ENCODE measurements at places on chromosomes 7 and 10. TPM values are rescaled to one million over a fixed set of nuclear protein-coding genes. Genes with fewer than 3 reads are reported as not detected.

The CLDN15 gene
- 4.1 TPM for total RNA-seq

The CHN2 gene
- total RNA-seq: 0.36 TPM

The SEMA3D gene
- 32.7 TPM for total RNA-seq

The TBL2 gene
- 95.7 TPM for total RNA-seq

The SYT15 gene
- total RNA-seq: 0.16 TPM

The ZNF37A gene
- total RNA-seq: 13.4 TPM

The LOXL4 gene
- 93.3 TPM for total RNA-seq

The GLUD1 gene
- 236 TPM for total RNA-seq

The LEP gene
- 4.1 TPM for total RNA-seq

The TFEC gene
- under 0.01 TPM for total RNA-seq

The PALD1 gene
- 0.16 TPM for total RNA-seq

The COL1A2 gene
- total RNA-seq: 10,219 TPM

The TUBGCP2 gene
- total RNA-seq: 73.3 TPM
